RCC 7860 (cell line): ENCODE measurements at places on chromosomes 12 and 14.

GRCh38 chr14:30656190-30656632 lies 34.1 kb downstream of the SCFD1 start:
- no peak for DNase-seq

DNA sequence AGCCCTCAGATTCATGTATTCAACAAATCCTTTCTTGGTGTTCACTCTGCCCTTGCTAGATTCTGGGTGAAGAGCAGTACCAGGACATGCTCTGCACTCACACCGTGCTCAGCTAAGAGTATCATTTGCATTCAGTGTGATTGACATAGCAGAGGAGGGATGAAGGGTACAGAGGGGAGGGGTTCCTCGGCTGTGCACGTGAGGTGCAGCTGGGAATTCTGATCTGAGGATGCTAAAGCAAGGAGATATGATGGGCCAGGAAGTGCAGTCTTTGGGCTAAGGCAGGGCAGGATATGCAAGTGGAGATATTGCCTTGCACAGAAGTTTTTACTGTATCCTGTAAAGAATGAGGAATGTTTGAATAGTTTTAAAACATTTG lies 108.6 kb downstream of the FGD4 start:
- DNase-seq: no peak

DNA sequence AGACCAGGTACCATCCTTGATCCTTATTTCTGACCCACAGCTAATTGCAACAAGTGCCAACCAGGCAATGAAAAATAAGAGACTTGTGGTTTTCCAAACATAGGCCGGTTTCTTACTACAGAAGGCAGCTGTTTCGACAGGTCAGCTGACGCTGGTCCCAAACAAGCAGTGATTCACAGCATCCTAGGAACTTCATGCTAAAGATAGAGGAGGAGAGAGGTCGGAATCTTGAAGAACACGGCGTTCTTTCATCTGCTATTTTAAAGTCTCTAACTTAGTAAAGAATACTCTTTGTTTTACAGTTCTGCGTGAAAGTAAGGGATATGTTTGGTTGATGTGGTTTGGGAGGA lies 28.1 kb upstream of the ADGRD1 start:
- no peak for DNase-seq

- no peak for DNase-seq
Observed at GRCh38 chr12:3187846-3188770, 110.9 kb downstream of the TSPAN9 start.

- peak; percentile 50 for DNase-seq
Observed at GRCh38 chr12:111451649-111452129, 46.0 kb downstream of the SH2B3 start.

GRCh38 chr14:73738518-73739173 lies 24.5 kb upstream of the PNMA1 start:
- DNase-seq: no peak

DNA sequence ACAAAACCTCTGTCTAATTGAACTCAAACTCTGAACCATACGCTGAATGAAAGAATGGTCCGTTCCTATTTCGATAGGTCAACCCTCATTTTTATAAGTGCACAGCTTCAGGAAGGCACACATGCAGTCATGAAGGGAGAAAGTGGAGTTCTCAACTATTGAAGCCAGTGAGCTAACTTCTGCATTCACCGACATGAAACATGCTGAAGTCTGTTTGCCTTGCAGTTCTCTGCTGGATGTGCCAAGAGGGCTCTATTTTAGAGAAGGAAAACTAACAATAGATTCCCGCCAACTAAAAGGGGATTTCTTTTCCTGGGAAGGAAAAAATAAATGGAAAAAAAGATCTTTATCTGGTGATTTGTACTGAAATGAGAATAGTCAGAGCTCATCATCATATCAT lies 191.0 kb upstream of the PLEKHG7 start:
- no peak for DNase-seq

DNA sequence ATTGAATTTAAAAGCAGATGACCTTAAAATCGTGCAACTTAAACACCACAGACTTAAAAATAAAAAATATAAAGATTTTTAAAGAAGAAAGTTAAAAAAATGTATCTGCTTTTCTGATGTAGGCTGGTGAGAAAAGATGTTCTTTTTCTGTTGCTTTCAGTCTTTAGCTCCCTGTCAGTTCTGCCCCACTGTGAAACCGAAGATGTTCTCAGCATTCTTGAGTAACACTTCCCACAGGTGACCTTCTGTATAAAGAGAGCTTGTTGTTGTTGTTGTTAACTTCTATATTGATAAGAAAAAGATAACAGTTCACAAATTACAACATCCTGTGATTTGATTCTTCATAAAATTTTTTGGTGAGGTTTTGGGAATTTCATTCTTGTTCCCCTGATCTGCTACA lies 377.9 kb upstream of the RGS6 start:
- no peak for DNase-seq

- no peak for DNase-seq
Observed at GRCh38 chr12:118061873-118062843, 1.2 kb upstream of the WSB2 start.

DNA sequence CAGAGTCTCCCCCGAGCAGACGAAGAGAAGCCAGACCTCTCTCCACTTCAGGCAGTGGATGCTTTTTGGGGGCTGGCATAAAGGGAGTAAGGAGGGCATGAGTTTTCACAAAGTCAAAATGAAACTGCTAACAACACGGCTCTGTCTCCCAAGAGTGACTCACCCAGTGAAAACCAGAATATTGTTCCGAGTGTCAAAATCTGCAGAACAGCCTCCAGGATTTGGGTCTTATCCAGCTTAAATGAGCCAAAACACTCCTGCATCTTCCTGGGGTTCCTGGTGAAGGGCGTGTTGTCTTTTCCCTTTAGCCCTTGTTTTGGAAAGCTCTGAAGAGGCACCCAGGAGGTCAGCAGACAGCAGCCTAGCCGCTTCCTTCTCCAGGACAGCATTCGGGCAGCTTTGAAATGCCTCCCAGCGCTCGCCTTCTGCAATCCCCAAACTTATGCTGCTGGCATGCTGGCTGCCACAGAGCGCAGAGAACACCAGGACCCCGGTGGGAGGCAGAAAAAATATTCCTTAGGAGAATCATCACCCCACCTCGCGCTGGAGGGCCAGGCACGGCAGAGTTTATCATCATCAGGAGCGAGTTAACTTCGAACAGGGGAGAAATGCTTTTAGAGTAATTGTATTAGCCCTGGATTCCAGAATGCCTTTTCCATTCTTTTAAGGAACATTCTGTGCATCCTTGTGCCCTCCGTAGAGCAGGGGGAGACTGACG lies 117.7 kb upstream of the NCOR2 start:
- no peak for DNase-seq

DNA sequence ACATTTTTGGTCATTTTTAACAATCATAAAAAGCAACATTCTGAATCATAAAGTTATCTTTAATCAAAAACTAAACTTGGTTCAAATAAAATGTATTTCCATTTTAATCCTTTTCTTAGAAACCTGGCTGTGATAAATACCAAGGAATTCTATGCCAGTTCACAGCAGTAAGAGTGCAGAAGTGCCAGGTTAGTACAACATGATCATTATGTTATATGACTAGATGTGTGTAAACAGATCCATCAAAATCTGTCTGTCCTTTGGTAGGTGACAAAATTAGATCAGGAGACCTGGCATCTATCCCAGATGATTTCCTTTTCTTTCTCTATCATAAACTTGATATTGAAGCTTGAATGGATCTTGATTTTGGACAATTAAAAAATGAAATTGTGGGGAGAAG lies 200.6 kb upstream of the STXBP6 start:
- no peak for DNase-seq

DNA sequence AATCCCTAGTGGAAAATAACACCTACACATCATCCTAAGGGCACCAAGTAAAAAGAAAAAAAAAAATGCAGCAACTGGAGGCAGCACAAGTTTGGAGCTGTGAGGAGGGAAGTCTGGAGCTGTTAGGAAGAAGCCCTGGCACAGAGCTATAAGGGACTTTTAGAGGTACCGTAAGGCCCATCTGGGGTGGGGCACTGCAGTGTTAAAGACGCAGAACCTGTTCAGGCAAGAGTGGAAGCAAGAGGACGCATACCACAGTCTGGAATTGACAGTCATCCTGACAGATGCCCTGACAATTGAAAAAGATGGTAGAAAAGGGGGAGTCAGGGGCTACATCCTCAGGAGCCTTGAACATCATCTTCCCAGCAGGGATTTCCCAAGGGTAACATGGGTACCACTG lies 195.9 kb upstream of the PLEKHG7 start:
- no peak for DNase-seq

- DNase-seq: no peak
Observed at GRCh38 chr12:38919191-38919590, 13.8 kb upstream of the CPNE8 start.

DNA sequence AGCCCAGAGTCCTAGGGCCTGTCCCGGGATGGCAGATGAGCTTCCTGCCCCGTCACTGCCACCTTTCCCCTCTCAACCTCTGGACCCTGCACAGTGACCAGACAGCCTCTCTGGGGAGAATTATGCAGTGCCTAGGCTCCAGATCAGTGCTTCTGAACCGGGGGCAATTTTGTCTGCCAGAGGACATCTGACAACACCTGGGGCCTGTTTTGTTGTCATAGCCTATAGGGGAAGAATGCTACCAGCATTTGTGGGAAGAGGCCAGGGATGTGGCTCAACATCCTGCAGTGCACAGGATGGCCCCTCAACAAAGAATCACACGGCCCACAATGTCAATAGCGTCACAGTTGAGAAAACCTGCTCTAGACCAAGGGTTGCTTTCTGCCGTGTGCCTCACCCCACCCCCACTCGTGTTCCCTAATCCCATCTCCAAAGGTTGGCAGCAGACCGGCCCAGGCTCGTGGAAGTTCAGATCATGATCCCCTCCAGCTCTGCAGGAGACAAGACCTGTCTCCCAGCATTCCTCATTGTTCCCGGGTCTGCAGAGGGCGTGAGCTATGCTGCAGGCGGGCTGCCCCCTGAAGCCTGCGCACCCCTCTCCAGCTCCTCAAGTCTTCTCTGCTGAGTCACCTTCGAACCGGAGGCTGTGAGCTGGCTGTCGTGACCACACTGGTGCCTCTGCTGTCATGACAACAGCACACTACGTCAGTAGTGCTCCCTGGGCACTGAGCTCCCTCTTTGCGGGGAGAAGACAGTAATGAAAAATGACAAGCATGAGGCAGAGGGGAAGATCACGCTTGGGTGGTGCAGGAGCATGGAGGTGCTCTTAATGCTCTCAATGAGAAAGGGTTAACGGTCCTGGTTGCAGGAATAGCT lies 2.0 kb upstream of the GAPDH start:
- peak; percentile 98 for DNase-seq

DNA sequence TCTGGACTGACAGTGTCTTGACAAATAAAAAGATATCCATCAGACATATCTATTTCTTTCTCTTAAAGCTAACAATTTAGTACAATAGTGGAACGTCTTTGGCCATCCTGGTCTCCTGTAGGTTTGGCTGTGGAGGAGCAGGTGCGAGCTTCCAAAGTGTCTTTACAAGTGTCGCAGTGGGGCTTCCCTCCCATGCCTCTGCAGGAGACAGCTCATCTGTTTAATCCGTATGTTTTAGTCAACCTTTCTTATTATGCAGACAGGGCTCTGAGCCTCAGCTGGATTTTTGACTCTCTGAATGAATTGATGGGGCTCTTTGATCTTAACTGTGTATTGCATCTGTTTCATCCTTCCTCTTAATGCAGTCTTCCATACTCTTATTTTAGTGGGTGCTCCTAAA lies 57.5 kb downstream of the RMST start:
- no peak for DNase-seq

GRCh38 chr12:62660756-62661155 lies 194.1 kb downstream of the MON2 start:
- DNase-seq: peak; percentile 7

DNA sequence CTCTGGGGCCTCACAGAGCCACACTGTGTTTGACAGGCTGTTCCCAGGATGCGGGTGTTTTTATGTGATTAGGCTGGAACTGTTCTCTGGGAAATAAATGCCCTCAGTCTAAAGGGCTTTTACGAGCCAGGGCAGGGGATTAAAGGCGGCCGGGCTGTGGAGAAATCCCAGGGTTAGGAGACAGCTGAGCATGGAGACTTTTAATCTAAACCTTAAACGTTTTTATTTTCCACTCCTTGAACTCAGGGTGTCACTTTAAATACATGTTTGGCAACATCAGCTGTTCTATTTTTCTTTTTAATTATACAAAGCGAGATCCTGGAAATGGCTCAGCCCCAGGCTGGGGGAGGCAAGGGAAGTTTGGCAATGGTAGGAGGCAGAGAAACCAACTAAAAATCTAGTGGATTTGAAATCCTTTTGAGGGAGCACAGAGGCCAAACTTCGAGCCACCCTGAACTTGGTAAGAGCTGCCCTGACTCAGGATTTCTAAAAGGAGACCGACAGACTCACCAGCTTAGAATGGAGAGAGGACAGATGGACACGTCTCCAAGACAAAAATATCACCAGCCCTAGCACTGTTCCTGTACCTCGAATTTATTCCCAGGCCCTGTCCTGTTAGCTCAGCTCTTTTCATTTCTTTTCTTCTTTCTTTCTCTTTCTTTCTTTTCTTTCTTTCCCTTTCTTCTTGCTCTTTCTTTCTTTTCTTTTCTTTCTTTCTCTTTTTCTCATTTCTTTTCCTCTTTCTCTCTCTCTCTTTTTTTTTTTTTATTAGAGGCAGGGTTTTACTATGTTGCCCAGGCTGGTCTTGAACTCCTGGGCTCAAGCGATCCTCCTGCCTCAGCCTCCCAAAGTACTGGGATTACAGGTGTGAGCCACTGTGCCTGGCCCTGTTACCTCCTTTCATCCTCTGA lies 15.8 kb upstream of the ORAI1 start:
- DNase-seq: no peak

- DNase-seq: no peak
Observed at GRCh38 chr12:34294671-34295365, 272.5 kb downstream of the ALG10 start.

DNA sequence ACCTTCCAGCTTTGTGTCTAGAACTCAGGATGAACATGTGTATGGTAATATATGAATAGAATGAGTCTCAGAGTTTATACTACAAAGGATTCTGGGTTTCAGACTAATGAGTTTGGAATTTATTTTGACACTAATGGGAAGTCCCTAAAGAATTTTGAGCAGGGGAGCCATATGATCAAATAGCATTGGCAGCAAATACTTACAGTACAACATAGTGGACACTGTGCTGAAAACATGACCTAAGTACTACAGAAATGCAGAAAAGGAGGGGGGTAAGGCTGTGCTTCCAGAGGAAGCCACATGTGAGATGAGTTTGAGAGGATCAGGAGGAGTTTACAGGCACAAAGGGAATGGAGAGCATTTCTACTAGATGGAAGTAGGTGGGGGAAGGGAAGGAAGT lies 225.8 kb downstream of the C12orf42 start:
- DNase-seq: no peak

- DNase-seq: no peak
Observed at GRCh38 chr12:27334721-27335082, 2.1 kb downstream of the BMAL2 start.
